ENCODE measurements at places on chromosomes 5 and 9.

DNA sequence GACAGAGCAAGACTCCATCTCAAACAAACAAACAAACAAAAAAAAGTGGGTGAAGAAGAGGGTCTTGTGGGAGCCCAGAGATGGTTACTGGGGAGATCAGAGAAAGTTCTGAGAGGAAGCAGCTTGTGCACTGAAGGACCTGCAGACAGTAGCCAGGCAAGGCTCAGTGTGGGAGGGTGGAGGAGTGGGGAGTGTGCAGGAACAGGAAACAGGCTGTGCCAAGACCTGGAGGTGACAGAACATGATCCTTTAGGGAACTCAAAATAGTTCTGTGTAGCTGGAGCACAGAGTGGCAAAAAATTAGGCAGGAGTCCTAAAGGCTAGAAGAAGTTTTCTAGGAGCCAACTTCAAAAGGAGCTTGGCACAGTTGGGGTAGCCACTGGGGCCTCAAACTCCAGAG lies 19.2 kb upstream of the NANS start:
- no peak for DNase-seq

- DNase-seq = no peak
Measured at GRCh38 chr5:66738136-66738535, 141.9 kb downstream of the MAST4 start.

DNA sequence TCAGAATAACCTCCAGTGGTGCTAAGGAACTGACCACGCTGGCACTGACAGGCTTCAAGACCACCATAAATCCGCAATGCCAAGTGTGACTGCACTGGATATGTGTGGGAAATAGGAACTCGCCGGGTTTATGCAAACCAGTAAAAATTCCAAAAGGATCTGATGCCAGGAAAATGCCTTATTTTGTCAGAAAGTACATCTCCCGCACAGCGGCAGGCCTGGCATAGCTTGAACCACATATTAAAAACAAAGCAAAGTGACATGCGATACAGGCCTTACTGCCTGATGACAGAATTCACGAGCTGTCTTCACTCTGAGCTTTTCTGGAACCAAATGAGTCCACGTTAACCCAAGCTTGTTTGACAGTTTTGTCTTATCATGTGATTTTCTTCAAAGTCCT lies 139.6 kb downstream of the GLIS3 start:
- no peak for DNase-seq

GRCh38 chr5:10775646-10776045 lies 14.6 kb upstream of the DAP start:
- DNase-seq = no peak

DNA sequence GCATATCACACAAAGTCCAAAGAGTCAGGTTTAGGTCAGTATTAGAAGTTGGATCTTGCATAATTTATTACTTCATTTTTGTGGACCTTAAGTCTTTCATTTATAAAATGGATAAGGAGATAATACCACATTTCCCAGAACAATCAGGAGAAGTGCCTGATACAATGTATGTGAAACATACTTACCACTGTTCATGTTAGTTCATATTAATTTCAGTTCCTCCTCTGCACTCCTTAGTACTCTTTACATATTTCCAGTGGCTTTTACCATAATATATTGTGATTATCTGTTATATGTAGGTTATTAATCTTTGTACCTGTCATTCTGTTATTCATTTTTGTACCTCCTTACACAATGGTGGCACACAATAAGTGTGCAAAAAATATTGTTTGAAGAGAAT lies 214.4 kb downstream of the ARL15 start:
- no peak for DNase-seq

- no peak for DNase-seq
Measured at GRCh38 chr5:122263352-122264030, 48.5 kb upstream of the SNCAIP start.

DNA sequence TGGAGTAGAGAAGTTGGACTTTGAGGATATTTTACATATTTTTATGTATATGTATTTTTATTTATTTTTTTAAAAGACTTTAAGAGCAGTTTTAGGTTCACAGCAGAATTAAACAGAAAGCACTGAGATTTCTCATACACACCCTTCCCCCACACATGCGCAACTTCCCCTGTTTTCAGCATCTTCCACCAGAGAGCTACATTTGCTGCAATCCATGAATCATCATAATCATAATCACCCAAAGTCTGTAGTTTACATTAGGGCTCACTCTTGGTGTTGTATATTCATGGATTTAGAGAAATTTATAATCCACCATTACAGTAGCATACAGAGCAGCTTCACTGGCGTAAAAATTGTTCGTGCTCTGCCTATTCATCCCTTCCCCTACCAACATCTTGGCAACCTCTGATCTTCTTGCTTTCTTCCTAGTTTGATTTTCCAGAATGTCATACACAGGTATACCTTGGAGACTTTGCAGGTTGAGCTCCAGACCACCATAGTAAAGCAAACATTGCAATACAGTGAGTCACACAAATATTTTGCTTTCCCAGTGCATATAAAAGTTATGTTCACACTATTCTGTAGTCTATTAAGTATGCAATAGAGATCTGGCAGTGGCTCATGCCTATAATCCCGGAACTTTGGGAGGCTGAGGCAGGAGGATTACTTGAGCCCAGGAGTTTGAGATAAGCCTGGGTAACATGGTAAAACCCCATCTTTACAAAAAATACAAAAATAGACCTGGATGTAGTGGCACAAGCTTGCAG lies 9.6 kb upstream of the CCDC171 start:
- no peak for DNase-seq

All from NCI-H1105 (cell line).